Activated T-helper 1 cell treated with anti-CD3 and anti-CD28 coated beads, Interleukin-2, amount 50 U/mL, for 16 hours (primary cell): ENCODE measurements at places on chromosomes 16 and 17.

DNA sequence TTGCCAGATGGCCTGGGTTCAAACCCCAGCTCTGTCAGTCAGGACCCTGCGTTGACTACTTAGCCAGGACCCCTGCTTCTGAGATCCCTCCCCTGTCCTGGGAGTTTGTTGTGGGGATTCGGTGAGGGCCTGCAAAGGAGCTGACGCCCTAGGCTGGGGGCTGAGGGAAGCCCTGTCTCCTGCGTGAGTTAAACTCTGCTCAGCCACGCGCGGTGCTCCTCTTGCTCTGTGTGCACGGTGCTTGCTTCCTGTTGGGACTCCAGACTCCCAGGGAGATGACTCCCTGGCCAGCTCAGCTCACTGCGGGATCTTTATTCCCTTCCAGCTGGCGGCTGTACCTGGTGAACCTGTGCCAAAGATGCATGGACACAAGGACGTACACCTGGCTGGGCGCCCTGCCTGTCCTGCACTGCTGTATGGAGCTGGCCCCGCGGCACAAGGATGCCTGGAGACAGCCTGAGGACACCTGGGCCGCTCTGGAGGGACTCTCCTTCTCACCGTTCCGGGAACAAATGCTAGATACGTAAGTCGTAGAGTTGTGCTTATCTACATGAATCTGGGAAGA is 37.4 kb downstream of the RNF213 start:
- no peak for DNase-seq

GRCh38 chr17:6046931-6047330 is 23.2 kb upstream of the WSCD1 start:
- DNase-seq, result no peak

GRCh38 chr16:78415669-78416068 is 316.2 kb downstream of the WWOX start:
- DNase-seq, result no peak

DNA sequence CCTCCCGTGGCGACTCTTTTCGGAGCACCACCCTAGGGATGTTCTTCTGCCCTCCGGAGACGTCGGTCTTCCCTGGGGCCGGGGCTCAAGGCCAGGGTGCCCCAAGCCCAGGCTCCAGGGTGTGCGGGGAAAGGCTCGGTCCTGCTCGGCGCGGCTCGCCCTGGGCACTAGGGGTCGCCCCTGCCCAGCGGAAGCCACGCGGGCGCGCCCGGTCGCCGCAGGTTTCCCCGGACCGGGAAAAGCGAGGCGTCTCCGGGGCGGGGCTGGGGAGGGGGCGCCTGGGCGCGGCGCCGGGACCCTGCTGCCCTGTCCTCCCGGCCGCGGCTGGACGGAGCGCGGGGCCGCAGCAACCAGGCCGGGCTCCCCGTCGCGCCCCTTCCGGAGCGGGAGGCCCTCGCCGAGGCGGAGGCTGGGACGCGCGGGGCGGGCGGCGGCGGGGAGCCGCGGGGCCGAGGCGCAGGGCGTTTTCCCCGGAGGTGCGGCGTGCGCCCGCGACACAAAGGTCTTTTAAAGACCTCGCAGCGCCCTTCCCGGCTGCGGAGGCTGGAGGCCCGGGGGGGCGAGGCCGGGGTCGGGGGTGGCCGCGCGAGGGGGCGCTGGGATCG is 76.4 kb downstream of the MRC2 start:
- peak; percentile 52 for DNase-seq

DNA sequence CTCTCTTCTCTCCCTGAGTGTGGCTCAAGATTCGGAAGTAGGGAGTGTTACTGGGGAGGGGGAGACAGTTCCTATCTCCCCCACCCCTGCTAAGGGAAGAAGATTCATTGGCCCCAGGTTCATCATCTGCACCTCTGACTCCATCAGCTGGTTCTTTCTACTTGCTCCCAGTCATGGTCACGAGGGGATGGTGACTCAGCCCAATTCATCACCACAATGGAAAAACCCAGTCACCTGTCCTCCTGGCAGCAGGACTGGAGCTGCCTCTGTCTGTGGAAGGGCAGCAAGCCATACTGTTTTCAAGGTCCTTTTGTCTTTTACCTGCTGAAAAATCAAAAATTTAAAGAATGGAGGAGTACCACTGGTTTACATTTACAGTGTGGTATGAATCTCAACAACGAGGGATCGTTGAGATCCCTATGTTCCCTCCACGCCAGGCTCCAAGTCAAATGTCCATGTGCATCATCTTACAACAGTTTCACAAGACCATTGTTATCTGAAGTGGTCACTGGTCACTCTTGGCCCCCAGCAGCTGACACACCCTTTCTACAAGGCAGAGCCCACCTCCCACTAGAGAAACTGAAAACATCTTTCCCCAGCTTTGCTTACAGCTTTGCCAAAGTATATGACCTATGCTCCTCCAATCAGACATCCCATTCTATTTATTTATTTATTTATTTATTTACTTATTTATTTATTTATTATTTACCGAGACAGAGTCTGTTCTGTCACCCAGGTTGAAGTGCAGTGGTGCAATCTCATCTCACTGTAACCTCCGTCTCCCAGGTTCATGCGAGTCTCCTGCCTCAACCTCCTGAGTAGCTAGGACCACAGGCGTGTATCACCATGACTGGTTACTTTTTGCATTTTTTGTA is 40.4 kb upstream of the NDRG4 start:
- no peak for DNase-seq

GRCh38 chr17:79985943-79986391 is 49.7 kb downstream of the TBC1D16 start:
- no peak for DNase-seq

DNA sequence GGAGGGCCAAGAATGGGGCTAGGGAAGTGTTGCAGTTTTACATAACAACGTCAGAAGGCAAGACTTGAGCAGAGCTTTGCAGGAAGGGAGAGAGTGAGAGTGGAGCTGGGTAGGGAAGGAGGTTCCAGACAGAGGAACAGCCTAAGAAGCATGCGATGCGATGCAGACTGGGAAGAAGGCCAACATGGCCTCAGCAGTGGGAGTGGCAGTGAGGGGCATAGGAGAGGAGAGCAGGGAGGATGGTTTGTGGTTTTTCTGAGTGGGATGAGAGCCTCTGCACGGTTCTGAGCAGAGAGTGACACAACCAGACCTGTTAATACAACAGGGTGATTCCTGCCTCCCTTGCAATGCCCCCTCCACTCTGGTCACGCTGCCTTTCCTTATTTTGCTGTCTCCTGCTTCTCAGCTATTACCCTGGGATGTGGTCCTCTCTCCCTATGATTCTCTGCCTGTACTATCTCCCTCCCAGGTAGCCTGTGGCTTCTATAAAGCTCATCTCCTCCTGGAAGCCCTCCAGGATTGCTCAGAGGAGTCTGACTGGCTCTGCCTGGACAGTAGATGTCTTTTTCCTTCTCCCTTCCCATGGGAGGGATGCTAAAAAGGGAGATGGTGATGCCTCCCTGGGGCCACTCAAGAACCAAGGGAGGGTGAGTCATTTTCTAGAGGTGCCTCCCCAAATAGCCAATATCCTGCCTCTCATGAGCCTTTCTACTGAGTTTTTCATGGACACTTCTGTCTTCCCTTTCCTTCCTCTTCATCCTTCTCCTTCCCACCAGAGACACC is 38.7 kb upstream of the NGFR start:
- no peak for DNase-seq

DNA sequence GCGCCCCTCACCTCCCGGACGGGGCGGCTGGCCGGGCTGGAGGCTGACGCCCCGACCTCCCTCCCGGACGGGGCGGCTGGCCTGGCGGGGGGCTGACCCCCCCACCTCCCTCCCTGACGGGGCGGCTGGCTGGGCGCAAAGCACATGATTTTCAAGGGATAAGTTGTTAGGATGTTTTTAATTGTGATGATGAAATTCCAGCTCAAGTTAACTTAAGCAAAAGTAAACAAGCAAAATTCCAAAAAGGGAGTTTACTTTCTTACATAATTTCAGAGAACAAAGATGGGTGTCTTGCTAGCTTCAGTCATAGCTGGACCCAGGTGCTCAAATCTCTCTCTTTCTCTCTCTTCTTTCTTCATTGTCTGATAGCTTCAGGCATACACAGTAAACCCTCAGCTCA is 33.6 kb upstream of the MED9 start:
- DNase-seq, result no peak

- DNase-seq, result no peak
Measured at GRCh38 chr17:13753771-13754170, 152.0 kb upstream of the HS3ST3A1 start.

DNA sequence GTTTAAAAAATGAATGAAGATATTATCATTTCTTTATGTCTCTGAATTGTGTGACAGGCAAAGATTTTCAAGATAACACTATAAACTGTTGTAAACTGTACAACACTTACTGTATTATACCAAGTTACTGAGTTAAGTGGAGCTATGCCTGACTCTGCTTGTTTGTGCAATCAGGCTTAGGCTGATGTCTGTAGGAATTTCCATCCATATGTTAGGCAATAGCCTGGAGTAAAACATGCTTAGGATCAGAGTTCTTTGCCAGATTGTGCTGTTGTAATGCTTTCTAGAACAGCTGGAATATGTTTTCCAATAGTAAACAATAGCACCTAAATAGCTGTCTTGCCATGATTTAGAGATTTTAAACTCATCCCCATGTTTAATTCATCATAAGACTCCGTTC is 1496.7 kb downstream of the CDH11 start:
- DNase-seq, result no peak

GRCh38 chr16:22109258-22109898 is 17.0 kb downstream of the VWA3A start:
- DNase-seq, result no peak

DNA sequence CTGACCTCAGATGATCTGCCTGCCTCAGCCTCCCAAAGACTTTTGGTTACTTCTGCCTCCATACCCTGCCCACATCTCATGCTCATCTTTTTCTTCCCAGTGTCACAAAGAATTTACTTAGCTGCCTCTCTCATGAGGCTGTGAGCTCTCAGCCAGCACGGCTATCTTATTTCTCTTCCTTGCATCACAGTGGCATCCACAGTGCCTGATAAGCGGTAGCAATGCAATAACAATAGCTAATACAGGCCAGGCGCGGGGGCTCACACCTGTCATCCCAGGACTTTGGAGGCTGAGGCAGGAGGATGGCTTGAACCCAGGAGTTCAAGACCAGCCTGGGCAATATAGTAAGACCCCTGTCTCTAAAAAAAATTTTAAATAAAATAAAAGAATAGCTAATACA is 15.5 kb upstream of the MARVELD3 start:
- DNase-seq, result no peak

- DNase-seq, result no peak
Measured at GRCh38 chr16:12544477-12545296, 259.0 kb downstream of the CPPED1 start.

DNA sequence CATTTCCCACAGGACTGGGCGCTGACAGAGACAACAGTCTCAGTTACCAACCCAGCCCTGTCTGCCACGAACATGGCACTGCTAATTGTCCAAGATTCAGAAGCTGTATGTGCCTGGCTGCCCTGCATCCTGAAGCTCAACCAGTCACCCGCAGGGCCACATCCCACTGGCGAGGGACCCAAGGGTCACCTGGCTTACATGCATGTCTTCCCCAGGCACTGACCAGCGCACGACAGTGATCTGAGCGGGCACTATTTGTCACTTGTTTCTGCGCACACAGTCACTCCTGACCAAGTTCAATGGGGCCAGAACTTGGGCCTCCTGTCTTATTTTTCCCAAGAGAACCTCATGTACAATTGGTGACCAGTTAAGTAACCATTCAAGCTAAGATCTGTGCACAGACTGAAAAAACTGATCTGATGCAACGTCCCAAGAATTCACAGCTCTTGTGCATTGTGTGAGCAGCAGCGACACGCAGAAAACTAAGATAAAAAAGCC is 13.1 kb downstream of the USP7 start:
- DNase-seq, result no peak

DNA sequence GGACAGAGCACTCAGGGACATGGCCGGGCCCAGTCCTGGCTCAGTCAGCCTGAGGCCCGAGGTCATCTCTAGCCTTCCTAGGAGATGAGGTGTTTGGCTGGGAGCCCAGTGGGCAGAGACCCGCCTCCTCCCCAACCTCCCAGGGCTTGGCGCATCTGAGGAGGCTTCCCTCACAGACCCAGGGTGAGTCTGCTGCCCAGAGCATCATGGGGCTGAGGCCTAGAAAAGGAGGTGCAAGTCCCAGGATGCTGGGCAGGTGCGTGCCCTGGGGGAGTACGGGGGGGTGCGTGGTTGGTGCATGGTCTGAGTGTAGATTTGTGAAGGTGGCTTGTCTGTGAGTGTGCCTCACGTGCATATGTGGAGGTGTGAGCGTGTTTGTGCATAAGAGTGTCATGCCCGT is 4.7 kb downstream of the PDE6G start:
- no peak for DNase-seq

GRCh38 chr16:84714028-84714427 is 14.2 kb downstream of the USP10 start:
- no peak for DNase-seq

GRCh38 chr16:68238029-68238345 is 2.1 kb upstream of the ESRP2 start:
- no peak for DNase-seq

GRCh38 chr16:80260906-80261311 is 279.9 kb upstream of the DYNLRB2 start:
- DNase-seq, result no peak

GRCh38 chr17:65323049-65323448 is 185.9 kb downstream of the RGS9 start:
- no peak for DNase-seq

- no peak for DNase-seq
Measured at GRCh38 chr16:85567935-85568334, 45.2 kb upstream of the GSE1 start.
